ENCODE measurements at places on chromosomes 3 and 15.
A peak's percentile ranks its signal among the peaks of the same experiment; 100 is the strongest.

DNA sequence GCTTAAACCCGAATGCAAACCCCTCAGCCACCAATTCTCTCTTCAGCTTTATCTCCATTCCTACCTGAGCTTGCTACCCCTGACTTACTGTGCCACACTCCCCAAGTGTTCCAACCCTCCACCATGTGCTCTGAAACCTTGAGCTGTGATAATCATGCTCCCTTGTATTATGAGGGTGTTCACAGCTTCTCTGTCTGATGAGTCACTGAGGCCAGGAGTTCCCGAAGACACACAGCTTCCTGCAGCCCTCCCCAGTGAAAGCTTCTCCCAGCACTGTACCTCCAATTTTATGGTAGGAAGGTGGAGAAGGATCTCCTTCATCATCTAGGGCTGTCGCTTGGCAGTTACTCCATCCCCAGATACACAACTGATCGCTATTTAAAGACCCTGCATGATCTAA lies 24.9 kb downstream of the STAC start:
- no peak for DNase-seq

- DNase-seq, result no peak
These were observed 625 bp downstream of the COL6A6 start for GRCh38 chr3:130517602-130518001.

DNA sequence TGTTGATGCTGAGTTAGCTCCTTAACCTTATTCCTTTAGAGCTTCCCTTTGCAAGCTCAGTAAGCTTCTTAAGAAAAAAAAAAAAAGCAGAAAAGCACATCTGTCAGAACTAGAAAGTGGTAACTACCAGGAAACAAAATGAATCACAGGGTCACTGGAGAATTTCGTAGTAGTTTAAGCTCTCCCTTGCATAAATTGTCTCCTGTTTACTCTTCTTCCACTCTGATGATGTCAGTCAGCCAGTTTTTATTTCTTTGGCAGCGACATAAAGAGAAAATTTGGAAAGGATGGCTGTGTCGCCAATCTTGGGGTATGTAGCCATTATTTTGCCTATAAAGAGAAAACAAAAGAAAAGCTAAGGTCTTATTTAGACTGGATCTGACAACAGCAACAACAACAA lies 3.2 kb upstream of the GABRR3 start:
- no peak for DNase-seq

- no peak for DNase-seq
These were observed 36.4 kb downstream of the ZMAT3 start for GRCh38 chr3:179035232-179035631.

GRCh38 chr3:31356941-31357340 lies 175.8 kb upstream of the STT3B start:
- no peak for DNase-seq

GRCh38 chr3:89955156-89955555 lies 847.7 kb downstream of the EPHA3 start:
- no peak for DNase-seq

DNA sequence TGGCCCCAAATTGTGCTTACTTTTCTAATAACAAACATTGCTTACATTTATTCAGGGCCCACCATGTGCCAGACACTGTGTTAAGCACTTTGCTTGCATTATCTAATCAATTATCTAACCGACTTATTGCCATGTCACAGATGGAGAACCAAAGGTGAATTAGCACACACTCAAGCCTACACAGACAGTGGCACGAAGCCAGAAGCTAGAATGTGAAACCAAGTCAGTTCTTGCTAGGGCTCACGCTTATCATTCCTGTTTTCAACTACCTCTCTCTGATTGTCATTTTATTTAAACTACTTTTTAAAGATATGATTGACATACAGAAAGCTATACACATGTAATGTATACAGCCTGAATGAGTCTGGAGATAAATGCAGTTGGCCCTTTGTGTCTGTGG lies 215.7 kb upstream of the CFAP20DC start:
- no peak for DNase-seq

DNA sequence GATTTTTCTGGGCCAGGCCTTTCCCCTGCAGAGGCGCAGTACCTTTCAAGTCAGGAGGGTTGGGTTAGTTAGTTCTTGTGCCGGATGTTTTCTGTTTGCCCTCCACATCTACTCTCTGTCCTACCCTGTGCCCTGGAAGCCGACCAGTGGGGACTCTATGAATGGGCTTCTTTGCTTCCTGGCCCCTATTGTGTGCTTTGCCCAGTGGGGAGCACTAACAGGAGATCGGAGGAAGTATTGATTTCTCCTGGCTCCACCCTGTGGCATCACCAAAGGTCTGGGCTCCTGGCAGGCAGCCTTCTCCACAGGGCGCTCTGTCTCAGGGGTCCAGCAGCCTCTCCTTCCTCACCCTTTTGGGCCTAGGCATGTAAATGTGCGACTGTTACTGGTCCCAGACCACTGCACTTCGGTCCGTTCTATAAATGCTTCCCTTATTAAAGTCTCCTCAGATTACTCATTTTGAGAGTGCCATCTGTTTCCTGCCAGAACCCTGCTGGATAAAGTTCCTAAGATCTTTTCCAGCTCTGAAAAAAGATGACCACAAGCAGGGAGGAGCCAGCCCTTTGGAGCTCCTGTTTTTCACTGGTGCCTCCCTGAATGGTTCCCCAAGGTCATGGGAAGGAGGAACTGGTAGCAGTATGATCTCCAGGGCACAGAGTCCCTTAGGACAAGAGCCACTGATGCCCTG lies 44.5 kb downstream of the CTDSPL start:
- DNase-seq, result no peak

DNA sequence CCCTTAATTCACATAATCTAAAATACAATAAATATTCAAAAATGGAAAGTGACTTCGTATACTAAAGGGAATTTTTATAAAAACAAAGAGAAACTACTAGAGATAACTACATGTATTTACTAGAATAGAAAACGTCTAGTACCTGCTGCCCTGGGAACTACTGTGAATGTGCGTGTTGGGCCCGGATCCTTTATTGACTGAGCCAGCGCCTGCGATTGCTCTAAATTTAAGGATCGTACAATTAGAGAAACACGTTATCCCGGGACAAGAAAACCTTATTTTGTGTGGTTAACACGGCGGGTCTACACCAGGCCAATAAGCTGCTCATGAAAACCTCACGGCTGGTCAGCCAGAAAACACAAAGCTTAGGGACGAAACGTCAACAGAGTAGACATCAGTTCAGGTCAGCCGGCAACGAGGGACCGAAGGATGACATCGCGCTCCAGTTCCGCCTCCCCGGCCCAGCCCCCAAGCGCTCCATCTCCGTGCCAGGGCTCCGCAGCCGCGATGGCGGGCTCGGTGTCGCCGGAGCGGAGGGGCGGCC lies 555 bp downstream of the TM2D3 start:
- DNase-seq, result no peak

- DNase-seq, result no peak
These were observed 456.6 kb downstream of the MAGI1 start for GRCh38 chr3:65582012-65582717.

DNA sequence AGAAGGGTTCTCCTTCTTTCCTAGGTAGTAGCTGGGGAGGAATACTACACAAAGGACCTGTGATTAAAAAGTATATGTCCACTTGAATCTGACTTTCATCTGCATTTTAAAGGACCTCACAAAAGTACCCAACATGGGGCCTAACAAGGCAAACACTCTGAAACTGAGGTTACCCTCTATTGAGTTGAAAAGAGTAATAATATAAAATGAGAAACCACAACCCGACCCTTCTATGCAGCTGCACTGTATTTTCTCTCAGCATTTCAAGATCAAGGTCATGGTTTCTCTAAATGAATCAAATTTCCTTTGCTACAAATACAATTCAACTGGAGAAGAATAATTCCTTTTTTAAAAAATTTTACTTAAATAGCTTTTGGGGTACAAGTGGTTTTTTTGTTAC lies 106.3 kb downstream of the DMXL2 start:
- no peak for DNase-seq

GRCh38 chr3:156070028-156070427 lies 50.4 kb upstream of the KCNAB1 start:
- no peak for DNase-seq

GRCh38 chr3:151058740-151059139 lies 26.7 kb upstream of the MED12L start:
- no peak for DNase-seq

DNA sequence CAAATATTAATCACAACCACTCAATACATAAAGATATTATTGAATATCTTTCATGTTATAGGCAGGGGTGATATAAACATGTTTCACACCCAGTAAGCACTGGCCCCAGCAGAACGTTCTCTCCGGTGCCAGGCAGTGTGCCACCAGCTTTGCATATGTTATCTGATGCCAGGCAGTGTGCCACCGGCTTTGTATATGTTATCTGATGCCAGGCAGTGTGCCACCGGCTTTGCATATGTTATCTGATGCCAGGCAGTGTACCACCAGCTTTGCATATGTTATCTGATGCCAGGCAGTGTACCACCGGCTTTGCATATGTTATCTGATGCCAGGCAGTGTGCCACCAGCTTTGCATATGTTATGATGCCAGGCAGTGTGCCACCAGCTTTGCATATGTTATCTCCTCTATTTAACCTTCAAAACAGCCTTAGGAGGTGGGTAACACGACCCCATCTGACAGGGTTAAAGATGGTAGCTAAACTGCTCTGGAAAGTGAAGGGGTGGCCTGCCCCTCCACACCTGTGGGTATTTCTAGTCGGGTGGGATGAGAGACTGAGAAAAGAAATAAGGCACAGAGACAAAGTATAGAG lies 6.9 kb downstream of the MUC20 start:
- no peak for DNase-seq

DNA sequence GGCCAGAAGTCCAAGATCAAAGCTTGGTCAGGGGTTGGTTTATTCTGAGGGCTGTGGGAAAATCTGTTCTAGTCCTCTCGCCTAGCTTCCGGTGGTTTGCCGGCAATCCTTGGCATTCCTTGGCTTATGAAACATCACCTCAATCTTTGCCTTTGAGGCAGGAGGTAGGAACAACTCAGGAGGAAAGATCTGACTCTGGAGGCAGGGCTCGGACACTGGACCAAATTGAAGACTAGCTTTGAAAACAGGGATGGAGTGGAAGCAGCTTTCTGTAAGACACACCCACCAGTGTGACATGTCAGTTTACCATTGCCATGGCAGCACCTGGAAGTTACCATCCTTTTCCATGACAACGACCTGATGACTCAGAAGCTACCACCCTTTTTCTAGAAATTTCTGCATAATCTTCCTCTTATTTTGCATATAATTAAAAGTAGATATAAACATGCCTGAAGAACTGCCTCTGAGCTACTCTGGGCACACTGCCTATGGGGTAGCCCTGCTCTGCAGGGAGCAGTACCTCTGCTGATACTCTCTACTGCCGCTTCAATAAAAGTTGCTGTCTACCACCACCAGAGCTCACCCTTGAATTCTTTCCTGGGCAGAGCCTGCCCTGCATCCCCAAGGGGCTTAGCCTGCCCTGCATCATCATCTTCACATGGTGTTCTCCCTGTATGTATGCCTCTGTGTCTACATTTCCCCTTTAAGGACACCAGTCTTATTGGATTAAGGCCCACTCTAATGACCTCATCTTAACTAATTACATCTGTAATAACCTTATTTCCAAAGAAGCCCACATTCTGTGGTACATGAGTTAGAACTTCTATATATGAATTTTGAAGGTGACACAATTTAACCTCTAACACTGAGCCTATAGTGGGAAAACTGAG lies 38.3 kb upstream of the TM4SF4 start:
- no peak for DNase-seq

- peak; percentile 51 for DNase-seq
These were observed at the start of gene RAB43 for GRCh38 chr3:129121792-129122411. Gene RAB43 (minus strand): TSS chr3:129121804. CDS start chr3:129121489, 315 bp downstream.

- no peak for DNase-seq
These were observed 64.4 kb downstream of the ZNF609 start for GRCh38 chr15:64524778-64525177.

DNA sequence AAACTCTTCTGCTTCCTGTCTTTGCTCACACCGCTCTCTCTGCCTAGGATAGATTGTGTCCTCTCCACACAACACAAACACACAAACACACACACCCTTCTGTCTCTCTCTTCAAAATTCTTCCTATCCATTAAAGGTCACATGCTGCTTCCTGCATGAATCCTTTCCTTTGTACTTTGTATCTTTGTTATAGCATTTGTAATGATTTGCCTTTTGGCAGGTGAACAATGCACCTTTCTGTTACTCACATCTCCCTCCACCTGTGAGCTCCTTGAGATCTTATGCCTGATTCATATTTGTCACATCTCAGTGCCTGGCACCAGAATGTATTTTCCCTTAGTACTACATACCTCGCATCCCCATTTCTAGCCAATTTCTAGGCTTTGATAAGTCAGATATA lies 251.4 kb upstream of the UMPS start:
- no peak for DNase-seq

DNA sequence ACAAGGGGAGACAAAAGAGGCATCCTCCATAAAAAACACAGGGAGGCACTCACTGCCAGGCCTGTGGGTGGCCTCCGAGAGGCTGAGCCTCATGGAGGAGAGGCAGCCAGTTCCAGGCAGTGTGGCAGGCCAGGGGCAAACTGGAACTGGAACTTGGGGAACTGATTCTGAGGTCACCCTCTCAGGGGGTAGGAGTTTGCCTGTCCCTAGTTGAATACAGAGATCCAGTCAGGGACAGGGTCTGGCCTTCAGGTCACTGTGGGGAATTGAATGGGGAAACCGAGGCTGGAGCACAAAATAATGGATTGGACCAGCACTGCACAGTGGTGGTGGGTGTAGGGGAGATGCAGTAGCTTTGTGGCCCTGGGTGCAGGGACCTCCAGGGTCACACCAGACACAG lies 58.7 kb downstream of the TPRA1 start:
- no peak for DNase-seq

DNA sequence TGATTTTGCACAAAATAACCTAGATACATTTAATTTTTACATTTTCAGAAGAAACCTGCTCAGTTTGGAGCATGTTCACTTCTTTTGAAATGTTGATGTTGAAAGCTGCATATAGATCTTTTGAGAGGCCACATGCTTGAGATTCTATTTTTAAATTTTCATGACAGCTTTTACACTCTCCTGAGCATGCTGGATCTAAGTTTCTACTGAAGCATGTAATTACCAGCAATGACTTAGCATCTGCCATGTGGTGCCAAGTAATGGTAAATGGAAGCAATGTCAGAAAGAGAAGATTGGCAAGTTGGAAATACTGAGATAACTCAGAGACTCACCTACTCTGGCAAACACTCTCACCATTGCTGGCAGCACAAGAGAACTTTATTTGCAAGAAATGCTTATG lies 310.6 kb downstream of the NSUN3 start:
- no peak for DNase-seq

DNA sequence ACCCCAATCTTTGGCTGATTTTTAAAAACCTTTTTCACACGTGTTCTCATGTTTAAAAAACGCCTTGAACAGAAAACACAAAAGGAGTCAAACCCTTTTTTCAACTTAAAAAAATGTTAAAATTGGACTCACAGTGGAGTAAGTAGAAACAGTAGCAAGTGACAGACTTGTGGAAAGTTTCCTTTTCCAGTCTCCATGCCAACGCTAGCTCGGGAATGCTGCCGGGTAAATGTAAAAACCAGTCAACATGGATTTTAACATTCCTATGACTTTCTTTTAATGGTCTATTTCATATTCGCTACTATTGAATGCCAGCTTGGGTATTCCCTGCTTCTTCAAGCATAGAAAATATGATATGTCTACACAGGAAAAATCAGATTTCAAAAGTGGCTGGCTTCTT lies 1.6 kb upstream of the PROK2 start:
- no peak for DNase-seq
